Fibroblast of pulmonary artery (primary cell): ENCODE measurements at places on chromosomes 13 and 19.

- peak; percentile 60 for DNase-seq
Observed at GRCh38 chr13:110771194-110771593, 57.7 kb downstream of the ING1 start.

GRCh38 chr13:61685682-61686012, 270.0 kb upstream of the PCDH20 start:
- peak; percentile 6 for DNase-seq

DNA sequence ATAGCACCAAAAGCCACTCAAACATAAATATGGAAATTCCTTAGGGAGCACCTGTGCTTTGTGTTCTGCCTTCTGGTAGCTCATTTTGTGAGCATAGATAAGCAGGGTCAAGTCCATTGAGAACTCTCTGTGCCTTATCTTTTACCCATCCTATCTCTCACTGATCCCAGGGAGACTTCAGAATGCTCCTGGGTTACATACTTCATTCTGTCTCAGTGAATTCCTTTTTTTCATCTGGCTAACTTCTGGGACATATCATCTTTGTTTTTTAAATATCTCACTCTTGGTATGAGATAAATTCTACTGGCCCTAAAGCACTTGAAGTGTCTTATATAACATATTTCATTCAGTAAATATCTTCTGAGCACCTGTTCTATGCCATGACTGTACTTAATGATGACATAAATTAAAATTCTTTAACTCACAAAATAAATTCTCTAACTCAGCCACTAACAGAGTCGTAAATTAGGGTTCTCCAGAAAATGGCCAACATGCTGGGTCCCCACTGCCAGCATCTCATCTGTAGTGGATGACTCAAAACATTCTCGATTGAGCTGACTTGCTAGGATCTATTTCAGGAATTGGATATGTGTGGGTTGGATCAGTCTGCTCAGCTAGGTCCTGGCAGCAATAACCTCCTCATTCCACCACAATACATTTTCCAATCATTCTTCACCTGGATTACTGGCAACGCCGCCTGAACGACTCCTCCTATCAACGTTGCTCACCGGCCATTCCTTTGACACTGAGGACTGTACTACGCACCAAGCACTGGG, 170.2 kb downstream of the FOXO1 start:
- DNase-seq = no peak

GRCh38 chr19:18322318-18322758, 538 bp downstream of the LSM4 start:
- DNase-seq = peak; percentile 55

- peak; percentile 4 for DNase-seq
Observed at GRCh38 chr19:23415561-23416191, 20.4 kb upstream of the ZNF91 start.

- DNase-seq = no peak
Observed at GRCh38 chr13:37353911-37354310, 244.7 kb downstream of the POSTN start.

GRCh38 chr13:75359266-75359665, 122.7 kb downstream of the TBC1D4 start:
- DNase-seq = peak; percentile 86

DNA sequence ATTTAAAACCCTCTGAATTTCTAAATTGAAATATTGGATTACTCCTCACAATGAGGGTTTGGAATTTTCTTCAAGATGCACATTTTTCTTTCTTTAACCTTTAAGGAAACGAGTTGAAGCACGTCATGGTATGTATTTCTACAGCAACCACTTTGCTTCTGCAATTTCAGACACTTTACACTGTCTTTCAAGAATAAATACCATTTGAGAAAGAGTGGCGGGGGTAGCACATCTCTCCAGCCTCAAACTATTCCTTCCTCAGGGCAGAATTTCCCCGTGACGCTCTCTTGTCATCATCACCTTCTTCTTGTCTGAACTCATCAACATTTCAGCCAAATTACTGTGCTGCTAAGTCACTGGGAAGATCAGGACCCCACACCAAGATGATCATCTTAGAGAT, 1073.4 kb downstream of the EFNB2 start:
- no peak for DNase-seq

- DNase-seq = peak; percentile 68
Observed at GRCh38 chr19:29528350-29528945, 2.7 kb downstream of the VSTM2B start.

DNA sequence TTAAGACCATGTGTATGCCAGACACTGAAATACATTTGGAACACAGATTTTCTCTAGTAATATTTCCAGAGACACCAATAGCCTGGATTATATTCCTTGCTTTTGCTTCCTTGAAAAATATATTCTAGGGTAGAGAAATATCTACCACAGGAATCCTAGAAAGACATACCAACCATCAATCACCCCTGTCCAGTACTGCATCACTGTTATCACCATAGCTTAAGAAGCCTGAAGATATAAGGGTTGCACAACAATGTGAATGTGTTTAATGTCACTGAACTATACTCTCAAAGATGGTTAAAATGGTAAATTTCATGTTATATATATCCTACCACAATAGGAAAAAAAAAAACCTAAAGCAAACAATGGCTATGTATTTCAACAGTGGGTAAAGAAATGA, 163.6 kb downstream of the DIAPH3 start:
- DNase-seq = peak; percentile 20

DNA sequence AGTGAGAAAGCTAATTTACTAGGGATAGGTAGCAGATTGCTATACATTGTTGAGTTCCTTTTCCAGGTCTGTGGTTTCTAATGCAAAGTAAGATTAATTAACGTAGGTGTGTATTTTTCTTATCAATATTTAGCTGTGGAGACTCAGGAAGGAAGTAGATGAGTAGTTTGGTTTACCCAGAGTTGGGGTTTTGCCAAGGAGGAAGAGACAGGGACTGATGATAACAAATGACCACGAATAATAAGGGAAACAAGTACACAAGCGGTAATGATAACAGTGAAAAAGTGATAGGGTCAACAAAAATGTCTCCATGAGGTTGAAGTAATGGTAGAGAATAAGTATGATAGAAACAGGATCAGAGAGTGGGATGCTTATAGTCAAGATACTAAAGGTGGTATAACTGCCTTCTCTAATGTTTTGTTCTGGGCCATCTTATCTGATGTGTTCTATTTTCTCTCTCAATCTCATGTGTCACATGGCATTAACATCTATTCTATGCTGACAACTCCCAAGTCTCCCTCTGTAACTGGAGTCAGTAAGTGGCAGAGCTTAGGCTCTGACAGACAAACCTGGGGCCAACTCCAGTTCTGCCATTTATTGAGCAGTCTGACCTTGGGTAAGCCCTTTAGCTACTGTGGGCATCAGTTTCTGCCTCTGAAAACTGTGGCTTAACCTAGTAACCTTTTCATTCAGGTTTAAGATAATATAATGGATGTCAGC, 8.8 kb downstream of the OBI1 start:
- DNase-seq = no peak

GRCh38 chr19:48645620-48646000, 377 bp downstream of the CA11 start:
- no peak for DNase-seq

DNA sequence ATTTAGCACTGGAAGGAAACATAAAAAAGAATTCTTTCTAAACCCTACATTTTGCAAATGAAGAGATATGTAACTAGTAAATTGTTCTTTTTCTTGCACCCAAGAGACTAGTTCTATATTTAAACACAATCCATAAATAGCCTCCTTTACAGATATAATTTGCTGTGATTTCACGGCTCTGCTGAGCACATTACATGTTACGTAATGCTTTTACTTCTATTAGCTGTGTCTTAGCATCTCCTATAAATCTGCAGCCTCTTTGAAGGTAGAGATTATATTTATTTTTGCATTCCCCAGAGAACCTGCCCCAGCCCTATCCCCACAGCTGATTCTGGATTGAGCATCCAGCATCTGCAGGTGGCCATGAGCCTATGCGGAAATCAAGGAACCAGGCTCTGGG, 32.2 kb downstream of the LACC1 start:
- no peak for DNase-seq

DNA sequence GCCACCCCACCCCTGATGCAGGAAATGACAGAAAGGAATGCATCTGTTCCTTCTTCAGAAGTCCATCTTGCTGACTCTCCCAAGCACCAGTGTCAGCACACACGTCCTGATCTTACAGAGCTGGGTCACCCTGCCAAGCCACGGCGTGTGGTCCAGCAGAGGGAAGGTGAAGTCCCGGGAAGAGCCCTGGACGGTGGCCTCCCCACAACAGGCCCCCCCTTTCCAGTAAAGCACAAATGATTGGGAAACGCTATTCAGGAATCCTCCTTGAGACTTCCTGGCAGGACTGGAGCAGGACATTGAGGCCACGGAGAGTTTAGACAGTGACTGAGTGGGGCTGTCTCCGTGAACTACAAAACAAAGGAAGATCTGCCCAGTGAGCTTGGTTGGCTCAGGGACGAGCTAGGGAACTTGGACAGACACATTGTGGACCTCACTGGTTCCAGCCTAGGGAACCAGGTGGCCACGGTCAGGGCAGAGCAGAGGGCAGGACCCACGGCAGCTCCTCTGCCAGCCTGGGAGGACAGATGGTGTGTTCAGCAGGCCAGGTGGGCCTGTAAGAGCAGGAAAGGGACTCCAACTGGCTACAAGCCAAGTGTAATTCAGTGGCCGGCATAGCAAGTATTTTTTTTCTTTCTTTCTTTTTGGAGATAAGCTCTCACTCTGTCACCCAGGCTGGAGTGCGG, 41.7 kb downstream of the ELL start:
- DNase-seq = peak; percentile 89

GRCh38 chr19:8329996-8330395, 8.7 kb downstream of the RPS28 start:
- DNase-seq = no peak

GRCh38 chr19:48455171-48455907, at the start of gene KCNJ14:
Gene KCNJ14 (plus strand): TSS chr19:48455574. CDS start chr19:48461725, 6,151 bp downstream.
- no peak for DNase-seq

- DNase-seq = no peak
Observed at GRCh38 chr19:1459479-1459878, 9.6 kb downstream of the APC2 start.

GRCh38 chr19:48452289-48453190, 2.8 kb upstream of the KCNJ14 start:
- DNase-seq = no peak

- DNase-seq = no peak
Observed at GRCh38 chr13:25118378-25118905, 22.5 kb downstream of the PABPC3 start.
